ENCODE measurements at places on chromosomes 12 and 14.
A peak's percentile ranks its signal among the peaks of the same experiment; 100 is the strongest.

DNA sequence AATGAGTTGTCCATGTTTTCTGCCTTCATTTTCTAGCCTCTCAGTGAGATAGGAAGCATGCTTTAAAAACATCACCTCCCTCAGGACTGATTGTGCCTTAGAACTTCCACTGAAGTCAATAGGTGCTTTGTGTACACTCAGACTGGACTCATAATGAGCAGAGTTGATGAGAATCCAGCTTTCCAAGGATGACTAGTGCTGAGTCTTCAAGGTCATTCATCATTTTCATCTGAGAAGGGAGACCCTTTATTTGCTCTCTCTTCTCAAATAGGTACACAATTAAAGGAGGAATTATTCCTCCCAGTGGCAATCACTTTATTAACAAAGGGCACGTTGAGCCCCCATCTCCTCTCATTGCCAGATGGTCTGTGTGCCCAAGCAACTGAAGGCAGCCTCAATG lies 210.9 kb upstream of the PRKD1 start:
- DNase-seq = no peak

DNA sequence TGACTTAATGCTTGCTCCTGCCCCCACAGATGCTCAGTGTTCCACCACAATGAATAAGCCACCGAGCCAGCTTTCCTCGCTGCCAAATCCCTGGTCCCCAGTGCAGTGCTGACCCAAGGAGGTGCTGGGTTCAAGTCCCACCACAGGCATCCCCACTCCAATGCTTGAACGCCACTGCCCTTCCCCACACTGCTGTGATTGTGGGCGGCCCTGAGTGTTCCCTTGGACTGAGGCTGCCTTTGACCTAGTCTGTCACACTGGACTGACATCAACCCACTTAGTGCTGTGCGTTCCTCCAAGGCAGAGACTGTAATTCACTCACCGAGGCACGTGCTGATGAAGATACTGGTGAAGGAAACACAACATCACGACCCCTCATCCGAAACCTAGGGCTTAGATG lies 83.4 kb upstream of the TMCC3 start:
- no peak for DNase-seq

- no peak for DNase-seq
Observed at GRCh38 chr14:39568809-39569538, 136.7 kb upstream of the FBXO33 start.

DNA sequence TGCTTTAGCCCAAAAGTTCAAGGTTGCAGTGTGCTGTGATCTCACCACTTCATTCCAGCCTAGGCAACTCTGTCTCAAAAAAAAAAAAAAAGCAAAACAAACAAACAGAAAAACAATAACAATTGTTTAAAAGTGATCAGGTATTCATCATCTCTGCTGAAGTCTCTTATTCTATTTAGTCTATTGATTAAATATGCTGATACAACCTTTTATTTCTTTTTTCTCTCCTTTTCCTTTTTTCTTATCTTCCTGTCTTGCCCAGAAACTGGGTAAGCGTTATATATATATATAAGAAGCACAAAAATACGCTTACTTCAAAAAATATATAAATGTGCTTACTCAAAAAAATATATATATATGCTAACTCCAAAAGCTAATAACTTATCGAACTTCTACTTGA lies 213.8 kb upstream of the EEA1 start:
- DNase-seq = no peak

GRCh38 chr12:62914443-62915203 lies 20.3 kb downstream of the PPM1H start:
- no peak for DNase-seq

- DNase-seq = no peak
Observed at GRCh38 chr14:104290058-104290667, 151.8 kb downstream of the KIF26A start.

DNA sequence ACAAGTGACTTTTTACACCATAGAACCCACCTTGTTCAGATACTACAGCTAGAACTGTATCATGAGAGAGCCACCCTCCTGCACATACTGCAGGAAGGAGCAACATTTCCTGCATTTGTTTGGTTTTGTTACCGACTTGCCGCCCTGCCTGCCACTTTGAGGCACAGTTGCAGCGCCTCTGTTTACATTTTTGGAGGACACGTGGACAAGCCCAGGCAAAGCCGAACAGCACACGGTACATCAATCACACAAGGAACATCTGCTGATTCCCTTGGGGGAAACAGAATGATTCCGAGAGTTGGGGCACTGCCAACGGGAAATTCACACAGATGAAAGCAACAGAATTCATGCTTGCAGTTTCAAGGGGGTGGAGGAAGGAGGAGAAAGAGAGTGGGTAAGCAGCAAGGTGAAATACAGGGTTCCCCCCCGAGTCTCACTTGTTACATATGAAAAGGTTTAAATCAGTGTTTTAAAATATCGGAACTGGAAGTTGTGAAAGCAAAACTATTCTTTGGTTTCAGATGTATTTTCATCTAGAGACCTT lies 110.7 kb downstream of the BTG1 start:
- DNase-seq = no peak

DNA sequence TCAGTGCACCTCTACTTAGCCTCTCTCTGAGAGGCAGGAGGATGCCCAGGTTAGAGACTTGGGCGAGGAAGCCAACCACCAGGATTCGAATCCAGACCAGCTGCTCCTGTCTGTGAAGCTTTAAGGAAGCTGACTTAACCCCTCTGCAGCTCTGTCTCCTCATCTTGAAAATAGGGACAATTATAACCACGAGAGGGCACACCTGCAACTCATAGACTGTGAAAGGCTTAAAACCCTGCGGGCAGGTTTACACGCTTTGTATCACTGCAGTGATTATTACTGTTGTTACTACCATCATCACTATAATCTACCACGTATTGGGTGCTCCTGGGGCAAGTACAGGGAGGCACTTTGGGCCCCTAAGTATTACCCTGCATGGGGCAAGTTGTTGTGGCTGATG lies 379.8 kb downstream of the VRK1 start:
- DNase-seq = no peak

DNA sequence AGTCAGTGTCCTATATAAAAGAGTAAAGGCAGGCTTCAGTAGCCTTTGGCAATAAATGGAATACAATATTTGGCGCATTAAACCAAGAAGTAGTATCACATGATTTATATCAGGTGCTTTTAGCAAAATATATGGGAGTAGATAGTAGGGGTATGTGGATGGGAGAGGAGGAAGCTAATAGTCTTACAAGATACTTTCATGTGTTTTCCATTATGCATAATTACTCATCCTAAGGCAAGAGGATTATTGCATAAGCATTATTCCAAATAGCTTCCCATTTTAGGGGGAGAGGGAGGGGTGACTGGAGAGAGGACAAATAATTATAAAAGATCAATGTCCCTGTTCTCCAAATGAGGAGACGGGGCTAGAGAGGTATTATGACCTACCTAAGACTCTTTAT lies 104.3 kb downstream of the DUSP6 start:
- DNase-seq = no peak

DNA sequence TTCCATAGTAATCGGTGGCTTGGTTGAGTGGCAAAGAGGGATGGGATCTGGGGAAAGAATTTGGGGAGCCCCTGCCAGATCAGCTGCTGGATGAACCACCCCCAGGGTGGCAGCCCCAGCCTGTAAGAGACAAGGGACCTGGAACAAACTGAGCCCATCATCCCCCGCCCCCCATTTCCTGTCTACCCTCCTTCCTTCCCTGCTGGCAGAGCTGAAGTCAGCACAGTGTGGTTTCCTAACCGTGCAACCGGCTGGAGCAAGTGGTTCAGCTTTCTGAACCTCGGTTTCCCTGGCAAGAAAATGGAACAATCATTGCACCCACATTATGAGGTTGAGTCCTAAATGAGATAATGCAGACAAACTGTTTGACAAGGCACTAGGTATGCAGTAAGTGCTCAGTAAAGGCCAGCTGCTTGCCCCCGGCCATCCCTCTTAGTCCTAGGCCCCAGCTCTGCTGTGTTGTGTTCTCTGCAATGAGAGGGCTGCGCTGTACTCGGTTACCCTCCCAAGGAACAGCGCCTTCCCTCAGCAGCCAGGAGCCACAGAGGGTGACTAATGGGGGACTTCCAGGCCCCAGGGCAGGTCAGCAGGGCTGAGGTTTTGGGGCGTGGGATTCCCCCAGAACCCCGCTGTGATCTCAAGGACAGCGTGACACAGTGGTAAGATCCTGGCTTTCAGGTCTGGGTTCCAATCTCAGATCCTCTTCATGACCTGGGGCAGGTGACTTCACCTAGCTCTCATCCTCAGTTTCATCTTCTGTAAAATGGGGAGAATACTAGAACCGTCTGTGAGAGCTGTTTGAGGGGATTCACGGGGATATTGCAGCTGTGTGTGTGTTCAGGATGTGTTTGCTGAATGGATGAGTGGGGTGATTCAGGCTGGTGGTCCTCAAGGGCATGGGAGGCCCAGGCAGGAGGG lies 16.5 kb downstream of the SELPLG start:
- DNase-seq = no peak

GRCh38 chr12:103640410-103640809 lies 53.3 kb downstream of the STAB2 start:
- no peak for DNase-seq

- DNase-seq = no peak
Observed at GRCh38 chr12:14418451-14418890, 53.0 kb downstream of the ATF7IP start.

- DNase-seq = no peak
Observed at GRCh38 chr14:53628732-53629430, 327.7 kb downstream of the BMP4 start.

- DNase-seq = no peak
Observed at GRCh38 chr14:61620130-61620946, 75.0 kb upstream of the HIF1A start.

DNA sequence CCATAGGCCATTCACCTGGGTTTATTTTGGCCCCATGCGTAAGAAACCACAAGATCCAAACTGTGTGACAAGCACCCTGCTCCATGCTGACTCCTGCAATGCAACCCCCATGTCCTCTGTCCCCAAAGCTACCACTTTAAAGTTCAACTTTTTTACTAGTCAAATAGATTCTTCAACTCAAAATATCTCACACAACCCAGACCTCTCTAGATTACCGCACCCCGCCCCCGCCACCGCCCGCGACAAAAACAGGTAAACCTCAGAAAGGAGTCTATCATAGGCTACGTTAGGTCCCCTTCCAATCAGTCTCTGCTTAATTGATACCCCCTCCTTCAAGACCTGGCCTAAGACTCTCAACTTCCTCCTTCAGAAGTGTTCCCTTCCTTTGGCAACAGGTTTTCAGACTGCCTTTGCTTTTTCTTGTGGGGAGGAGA lies 2.2 kb downstream of the ZFP36L1 start:
- no peak for DNase-seq

GRCh38 chr14:96567289-96567899 lies 65.2 kb downstream of the PAPOLA start:
- DNase-seq = no peak

DNA sequence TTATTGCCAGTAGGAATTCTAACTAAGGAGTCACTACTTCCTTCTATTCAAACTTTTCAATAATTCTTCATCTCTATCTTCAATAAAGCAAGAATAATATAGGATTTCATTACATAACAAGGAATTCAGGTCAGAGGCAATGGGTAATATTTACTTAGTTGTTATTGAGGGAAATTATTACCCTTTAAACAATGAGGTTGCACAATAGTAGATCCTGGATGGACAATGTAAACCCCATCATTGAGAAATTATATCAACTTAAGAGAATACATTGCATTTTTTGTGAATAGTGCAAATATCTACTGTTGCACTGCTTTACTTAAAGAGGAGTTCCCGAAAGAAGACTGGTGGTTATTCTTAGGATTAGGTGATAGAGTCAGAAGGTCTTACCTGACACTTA lies 43.8 kb downstream of the A2M start:
- no peak for DNase-seq

DNA sequence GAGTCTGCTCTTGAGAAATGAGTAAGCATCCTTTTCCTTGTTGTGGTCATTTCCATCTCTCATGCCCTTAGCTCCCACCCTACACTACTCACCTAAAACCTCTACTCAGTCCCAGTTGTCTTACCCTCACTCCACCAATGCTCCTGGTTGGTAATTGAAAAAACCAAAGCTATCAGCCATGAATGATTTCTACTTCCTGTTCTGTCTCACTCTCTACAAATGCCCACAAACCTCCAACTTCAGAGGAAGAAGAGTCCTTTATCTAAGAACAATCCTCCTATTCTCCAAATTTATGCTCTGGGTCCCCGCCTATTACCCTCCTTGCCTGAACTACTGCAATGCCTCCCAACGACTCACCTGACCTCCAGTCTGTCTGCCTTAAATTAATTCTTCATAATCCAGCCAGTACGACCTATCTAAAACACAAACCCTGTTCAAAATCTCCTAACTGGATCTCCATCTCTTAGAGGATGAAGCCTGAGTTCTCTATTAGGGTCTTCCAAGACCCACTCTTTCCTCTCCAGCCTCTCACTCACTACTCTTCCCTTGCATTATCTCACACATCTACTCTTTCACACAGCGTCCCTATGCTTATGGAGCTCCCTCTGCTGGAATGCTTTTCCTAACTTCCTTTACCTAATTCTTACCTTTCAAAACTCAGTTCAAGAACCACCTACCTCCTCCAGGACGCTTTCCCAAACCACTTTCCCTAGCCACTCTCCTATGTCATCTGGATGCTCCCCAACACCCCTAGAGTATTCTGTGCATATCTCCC lies 2.2 kb downstream of the DHRS1 start:
- no peak for DNase-seq

- no peak for DNase-seq
Observed at GRCh38 chr12:124804011-124804621, 59.5 kb downstream of the SCARB1 start.

GRCh38 chr12:6563448-6564050 lies 4.5 kb downstream of the NOP2 start:
- peak; percentile 57 for DNase-seq

GRCh38 chr12:114439261-114439683 lies 33.3 kb upstream of the TBX5 start:
- no peak for DNase-seq

- no peak for DNase-seq
Observed at GRCh38 chr14:73773441-73774240, 59.5 kb upstream of the PNMA1 start.

GRCh38 chr14:89721956-89722355 lies 232.6 kb downstream of the EFCAB11 start:
- no peak for DNase-seq

GRCh38 chr12:63406781-63407180 lies 255.8 kb upstream of the AVPR1A start:
- DNase-seq = no peak

All from D721Med (cell line).